ENCODE measurements at places on chromosomes 16 and 17. TPM values are rescaled to one million over a fixed set of nuclear protein-coding genes. Genes with fewer than 3 reads are reported as not detected.

The TEKT5 gene
- not detected for polyA plus RNA-seq

The TP53TG3B gene
- polyA plus RNA-seq: not detected

The SLFN13 gene
- 6.9 TPM for polyA plus RNA-seq

The KRTAP4-1 gene
- polyA plus RNA-seq: not detected

DNA sequence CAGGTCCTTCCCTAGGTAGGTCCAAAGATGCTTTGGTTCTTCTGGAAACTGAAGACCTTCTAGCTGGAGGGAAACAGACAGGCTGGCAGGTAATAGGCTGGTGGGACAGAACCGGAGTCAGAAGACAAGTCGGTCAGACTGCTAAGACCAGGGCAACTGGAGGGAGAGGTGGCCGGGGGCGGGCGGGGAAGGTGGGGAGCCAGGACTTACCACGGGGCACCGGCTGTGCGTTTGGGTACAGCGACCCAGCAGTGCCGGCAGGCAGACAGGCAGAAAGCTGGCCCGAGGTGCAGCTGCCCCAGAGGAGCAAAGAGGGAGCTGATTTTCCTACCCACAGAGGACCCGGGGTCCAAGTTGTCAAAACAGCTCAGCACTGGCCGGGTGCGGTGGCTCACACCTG lies 575 bp downstream of the SLC52A1 start:
- no peak for DNase-seq

DNA sequence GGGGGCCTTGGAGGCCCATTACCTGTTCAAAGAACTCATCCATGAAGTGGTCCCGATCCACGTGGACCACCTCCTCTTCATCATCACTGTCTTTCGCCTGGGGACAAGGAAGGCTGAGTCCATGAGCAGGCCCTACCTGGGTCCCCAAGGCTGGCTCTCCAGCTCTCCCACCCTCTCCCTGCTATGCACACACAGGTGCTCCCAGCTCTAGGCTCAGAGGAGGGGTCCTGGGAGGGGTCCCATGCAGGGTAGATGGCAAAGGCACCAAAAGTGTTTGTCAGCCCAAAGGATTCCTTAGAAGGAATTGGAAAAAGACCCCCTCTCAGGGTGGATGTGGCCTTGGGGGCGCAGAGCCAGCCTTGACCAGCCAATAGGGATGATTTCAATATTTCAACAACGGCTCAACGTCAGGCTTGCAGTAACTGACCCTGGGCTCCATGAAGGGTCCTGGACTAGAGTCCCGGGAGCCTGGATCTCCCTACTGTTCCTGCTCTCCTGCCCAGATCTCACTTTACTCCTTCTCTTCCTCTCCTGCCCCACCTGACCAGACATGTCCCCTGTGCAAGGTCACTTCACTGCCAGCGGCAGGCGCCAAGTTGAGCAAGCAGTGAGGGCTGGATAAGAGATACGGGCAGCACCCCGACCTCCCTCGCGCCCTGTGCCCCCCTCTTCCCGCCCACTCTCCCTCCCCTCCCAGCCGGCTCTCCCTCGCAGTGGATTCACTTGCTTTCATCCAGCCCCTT lies 8.8 kb downstream of the STX1B start:
- no peak for DNase-seq

DNA sequence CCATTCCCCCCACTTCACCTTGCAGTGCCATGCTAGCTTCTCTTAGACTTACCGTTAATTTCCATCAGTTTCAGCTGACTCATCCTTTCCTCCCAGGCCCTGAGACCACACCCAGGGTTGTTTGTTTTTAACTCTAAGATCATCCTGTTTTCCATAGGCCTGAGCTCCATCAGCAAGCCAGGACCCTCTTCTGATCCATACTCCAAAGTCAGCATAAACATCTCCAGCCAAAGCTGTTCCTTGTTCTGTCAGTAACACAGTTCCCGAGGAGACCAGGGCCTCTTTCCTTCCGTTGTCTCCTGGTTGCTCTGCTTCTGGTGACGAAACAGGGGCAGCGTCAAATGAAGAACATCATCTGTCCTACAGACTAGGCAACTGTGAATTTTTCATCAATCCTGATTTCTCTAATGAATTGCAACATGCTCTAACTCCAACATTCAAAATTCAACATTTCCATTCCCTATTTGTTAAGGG lies 83.8 kb upstream of the HNF1B start:
- DNase-seq: no peak

DNA sequence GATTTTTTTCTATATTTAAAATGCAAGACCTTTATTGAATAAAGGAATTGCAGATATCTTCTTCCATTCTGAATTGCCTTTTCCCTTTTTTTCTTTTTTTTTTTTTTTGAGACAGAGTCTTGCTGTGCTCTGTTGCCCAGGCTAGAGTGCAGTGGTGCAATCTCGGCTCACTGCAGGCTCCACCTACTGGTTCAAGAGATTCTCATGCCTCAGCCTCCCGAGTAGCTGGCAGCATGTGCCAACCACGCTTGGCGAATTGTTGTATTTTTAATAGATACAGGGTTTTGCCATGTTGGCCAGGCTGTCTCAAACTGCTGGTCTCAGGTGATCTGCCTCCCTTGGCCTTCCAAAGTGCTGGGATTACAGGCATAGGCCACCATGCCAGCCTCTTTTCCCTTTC lies 151.5 kb downstream of the CEP112 start:
- DNase-seq: no peak

GRCh38 chr17:74149597-74150427 lies 53.7 kb upstream of the RPL38 start:
- DNase-seq: no peak

All from hindlimb muscle (tissue), 1 donor.